ENCODE measurements at places on chromosomes 11 and 22.

GRCh38 chr11:204587-205109 is 2.6 kb downstream of the BET1L start:
- peak; percentile 55 for DNase-seq

DNA sequence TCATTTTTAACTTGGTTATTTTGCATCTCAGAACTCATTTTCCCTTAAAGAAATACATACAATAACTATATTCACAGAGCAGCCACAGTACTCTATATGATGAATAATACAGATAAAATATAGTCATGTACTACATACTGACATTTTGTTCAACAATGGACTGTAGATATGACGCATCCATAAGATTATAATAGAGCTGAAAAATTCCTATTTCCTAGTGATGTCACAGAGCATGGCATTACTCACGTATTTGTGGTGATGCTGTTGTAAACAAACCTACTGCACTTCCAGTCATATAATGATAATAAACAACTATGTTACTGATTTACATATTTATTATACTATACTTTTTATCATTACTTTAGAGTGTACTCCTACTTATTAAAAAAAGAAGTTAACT is 38.7 kb downstream of the NARS2 start:
- DNase-seq = no peak

DNA sequence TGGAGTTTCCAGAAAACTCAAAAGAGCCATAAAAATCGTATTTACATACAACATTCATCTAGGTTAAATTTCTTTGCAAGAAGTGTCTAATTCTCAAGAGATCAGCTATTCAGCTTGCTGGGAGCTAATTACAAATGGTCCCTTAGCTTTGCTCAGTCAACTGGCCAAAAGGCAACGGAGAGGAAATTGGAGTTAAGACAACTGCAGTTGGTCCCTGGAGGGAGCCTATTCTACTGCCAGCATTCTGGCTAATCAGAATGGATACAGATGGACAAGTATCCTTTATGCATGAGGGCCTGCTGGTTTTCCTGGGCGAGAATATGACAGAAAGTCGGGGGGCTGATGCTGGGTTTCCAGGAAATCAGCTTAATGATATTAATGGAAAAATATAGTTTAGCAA is 45.5 kb downstream of the KCNJ1 start:
- DNase-seq = no peak

- no peak for DNase-seq
Observed at GRCh38 chr11:117428856-117429229, 101.2 kb downstream of the CEP164 start.
